ENCODE measurements at places on chromosomes 5 and 9.

DNA sequence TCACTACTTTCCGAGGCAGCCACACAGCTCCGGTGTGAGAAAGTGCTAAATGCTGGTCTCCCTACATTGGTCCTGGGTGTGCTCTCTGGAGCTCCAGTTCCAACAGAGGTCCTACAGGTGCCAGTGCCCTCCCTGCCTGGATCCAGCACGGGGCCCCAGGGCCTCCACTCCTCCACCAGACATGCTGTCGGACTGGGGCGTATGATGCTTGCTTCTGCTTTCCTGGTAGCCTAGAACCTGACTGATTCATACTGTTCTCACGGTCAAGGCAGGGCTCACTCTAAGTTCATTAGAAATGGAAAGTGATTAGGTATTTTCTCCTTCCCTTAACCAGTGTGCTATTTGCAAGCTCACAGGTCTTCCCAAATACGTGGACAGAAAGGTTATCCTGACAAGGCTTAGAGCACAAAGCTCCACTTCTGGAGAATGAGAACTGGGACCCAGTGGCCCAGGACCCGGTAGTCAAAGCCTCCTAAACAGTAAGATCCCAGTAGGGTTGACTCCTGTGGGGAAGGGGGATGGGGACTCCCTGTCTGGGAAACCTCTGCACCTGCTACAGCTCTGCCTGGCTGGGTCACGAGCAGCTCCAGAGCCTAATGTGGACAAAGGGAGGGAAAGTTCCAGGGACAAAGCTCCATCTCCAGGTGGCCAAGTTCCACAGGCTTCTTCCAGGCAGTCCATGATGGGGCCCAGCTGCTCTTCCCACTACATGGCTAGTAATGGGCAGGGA is 98.1 kb downstream of the PAX5 start:
- no peak for DNase-seq

DNA sequence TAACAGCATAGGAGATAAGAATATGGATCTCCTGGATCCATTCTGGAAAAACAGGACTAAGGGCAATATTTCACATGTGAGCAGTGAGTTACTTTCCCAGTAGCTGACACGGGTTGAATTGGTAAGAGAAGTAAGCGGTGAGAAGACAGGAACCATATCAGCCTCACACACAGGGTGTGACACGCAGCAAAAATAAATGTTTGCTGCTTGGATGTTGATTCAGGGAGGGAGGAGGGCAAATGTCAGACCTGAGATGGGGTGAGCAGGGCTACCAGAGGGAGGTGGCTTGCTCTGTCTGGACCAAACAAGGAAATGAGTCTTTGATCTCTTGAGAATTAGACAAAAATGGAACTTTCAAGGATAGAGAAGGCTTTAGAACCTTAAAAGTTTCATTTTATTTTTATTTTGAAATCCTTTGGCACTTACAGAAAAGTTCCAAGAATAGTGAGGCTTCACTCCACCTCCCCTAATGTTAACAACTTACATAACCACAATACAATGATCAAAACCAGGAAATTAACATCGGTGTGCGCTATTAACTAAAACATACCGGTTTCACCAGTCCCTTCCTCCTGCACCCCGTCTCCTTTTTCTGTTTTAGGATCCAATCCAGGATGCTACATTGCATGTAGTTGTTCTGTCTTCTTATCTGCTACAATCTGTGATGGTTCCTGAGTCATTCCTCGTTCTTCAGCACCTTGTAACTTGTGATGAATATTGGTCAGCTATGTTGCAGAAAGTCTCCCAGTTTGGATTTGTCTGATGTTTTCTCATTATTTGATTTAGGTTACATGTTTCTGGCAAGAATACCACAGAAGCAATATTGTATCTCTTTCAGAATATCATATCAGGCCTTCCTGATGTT is 20.5 kb upstream of the ARHGEF28 start:
- DNase-seq: no peak

- DNase-seq: no peak
These were observed 47.4 kb downstream of the SPEF2 start for GRCh38 chr5:35665096-35665495.

DNA sequence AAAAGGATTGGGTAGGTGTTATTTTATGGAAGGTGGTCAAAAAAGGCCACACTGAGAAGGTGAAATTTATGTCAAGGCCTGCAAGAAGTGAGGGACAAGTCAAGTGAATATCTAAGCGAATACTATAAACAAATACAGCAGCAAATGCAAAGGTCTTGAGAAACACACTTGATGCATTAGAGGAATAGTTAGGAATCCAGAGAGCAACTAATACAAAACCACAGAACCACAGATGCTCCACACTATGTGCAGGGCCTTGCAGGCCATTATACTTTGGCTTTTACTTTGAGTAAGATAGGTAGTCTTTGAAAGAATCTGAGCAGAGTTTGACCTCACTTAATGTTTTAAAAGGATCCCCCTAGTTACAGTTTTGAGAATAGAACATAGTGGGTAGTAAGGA is 4.6 kb downstream of the ZNF622 start:
- DNase-seq: no peak

DNA sequence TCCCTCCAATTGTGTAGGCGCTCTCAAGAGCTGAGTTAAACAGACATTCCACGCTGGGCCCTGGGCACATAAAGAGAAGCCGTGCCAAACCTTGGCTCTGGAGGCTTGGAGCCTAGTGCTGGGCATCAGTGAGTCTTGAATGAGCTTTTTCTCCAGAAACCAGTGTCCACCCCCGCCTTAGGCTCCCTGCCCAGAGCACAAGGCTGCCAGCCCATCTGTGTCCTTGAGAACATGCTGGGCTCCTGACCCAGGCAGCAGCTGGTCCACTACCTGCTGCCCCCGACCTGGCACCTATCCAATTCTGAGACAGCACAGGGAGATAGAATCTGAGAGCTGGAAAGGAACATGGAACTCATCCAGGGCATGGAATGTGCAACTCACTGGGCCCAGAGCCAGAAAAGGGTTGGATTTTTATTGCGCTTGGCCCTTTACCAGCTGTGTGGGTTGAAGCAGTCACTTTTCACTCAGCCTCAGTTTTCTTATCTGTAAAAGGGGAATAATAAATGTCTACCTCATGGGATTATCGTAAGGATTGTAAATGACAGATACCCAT is 92.4 kb upstream of the CPLX2 start:
- DNase-seq: no peak
